Cerebellum (tissue), 4 donors: ENCODE measurements at places on chromosomes 4 and X. TPM values are rescaled to one million over a fixed set of nuclear protein-coding genes. Genes with fewer than 3 reads are reported as not detected.

The UGT2A2 gene
- total RNA-seq, result not detected

The PABPC4L gene
- 3.7 TPM for total RNA-seq

The RPL36A gene
- total RNA-seq, result 138 TPM

The UXT gene
- 32.8 TPM for total RNA-seq

The ESX1 gene
- not detected for total RNA-seq

The KDR gene
- 17.7 TPM for total RNA-seq

The SSR4 gene
- total RNA-seq, result 68.6 TPM

The FAM9B gene
- total RNA-seq, result not detected

The CLCN4 gene
- 44.0 TPM for total RNA-seq

The VCX3A gene
- not detected for total RNA-seq

The ADH1C gene
- total RNA-seq, result 1.1 TPM

The REPS2 gene
- 16.2 TPM for total RNA-seq

The GYPE gene
- 0.73 TPM for total RNA-seq

The PCYT1B gene
- 21.2 TPM for total RNA-seq

The NAP1L2 gene
- 26.5 TPM for total RNA-seq

The GYG2 gene
- total RNA-seq, result 11.1 TPM
